ENCODE measurements at places on chromosomes 4 and X.

DNA sequence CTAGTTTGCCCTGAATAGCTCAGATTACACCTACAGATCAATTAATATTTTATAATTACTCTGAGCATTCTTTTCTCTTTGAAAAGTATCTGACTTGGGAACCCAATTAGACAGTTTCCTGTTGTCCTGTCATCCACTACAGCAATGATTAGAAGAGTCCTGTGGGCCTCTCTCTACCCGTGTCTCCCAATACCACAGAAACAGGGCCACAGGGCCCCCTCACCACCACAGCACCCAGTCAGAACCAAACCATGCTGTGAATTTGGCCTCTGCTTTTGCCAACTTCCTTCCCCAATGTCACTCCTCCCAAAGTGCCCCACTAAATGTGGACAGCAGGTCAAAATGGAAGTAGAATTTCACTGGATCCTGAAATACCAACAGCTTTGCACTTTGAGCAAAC is 10.3 kb downstream of the USP46 start:
- no peak for DNase-seq

DNA sequence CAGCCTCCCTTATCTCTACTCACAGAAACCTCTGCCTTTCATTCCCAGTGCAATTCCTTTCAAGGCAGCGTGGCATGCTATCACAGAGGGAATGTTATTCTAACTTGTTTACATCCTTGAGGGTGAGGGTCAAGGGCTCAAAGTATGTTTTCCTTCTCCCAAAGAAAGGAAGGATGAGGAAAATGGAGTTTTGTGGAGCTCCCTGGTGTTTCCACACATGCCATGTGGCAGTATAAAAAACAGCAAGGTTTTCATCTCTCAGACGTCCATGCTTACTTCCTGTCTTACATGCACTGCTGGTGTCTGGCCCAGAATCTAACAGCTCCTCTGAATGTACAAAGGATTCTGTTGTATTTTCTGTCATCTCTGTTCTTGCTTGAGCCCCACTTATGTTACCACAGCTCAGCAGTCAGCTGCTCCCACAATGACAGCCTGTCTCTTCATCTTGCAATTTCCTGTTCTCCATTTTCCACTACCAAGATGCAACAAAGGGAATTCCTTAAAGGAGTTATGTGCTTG is 128.0 kb downstream of the SNCA start:
- DNase-seq, result no peak

GRCh38 chrX:20863649-20864048 is 510.6 kb upstream of the CNKSR2 start:
- DNase-seq, result no peak

- no peak for DNase-seq
These were observed 62.1 kb downstream of the GEMIN8 start for GRCh38 chrX:13967636-13968035.

GRCh38 chr4:118280501-118281218 is 72.1 kb downstream of the PRSS12 start:
- peak; percentile 64 for DNase-seq

DNA sequence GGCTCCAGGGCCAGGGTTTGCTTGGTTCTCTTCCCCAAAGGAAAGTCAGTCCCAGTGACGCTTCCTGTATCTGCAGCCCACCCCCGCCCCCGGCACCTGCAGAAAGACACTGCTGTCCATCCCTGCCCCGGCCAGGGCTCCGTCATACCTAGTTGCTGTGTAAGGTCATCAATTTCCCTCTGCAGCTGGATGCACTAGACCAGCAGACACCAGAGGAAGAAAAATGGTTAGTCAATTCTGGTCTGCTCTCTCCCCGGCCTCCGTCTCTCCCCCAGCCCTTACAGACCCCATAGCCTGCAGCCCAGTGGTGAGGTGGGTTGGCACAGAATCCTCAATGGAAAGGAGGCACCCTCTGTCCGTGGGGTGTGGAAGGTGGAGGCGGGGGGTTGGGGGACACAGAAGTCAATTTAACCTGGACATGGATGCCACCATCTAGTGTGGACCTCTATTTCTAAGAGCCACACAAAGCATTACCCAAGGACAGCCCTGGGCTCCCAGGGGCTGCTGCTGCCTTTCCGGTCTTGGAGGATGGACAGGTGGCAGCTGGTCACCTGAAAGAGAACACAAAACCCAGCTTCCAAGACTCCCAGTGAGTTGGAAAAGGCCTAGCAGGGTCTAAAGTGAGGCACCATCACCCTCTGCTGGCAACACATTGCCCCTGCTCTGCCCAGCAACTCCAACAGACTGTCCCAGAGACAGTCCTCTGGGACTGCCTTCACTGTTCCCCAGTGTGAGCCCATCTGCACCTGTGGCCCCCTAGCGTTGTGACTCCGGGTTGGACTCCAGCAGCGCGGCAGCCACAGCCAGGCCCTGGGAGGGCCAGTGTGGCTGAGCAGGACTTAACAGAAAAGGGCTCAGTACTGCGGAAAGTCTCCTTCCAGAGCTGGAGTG is 40.2 kb upstream of the NHSL2 start:
- peak; percentile 23 for DNase-seq

- no peak for DNase-seq
These were observed 664.0 kb upstream of the PCDH7 start for GRCh38 chr4:30056016-30056766.

GRCh38 chrX:131633285-131633917 is 89.5 kb downstream of the OR13H1 start:
- peak; percentile 40 for DNase-seq
